Osteocyte (in vitro differentiated cells): ENCODE measurements at places on chromosomes 11 and 22.

- peak; percentile 91 for DNase-seq
Observed at GRCh38 chr11:69915501-69916250, 96.5 kb upstream of the FGF3 start.

DNA sequence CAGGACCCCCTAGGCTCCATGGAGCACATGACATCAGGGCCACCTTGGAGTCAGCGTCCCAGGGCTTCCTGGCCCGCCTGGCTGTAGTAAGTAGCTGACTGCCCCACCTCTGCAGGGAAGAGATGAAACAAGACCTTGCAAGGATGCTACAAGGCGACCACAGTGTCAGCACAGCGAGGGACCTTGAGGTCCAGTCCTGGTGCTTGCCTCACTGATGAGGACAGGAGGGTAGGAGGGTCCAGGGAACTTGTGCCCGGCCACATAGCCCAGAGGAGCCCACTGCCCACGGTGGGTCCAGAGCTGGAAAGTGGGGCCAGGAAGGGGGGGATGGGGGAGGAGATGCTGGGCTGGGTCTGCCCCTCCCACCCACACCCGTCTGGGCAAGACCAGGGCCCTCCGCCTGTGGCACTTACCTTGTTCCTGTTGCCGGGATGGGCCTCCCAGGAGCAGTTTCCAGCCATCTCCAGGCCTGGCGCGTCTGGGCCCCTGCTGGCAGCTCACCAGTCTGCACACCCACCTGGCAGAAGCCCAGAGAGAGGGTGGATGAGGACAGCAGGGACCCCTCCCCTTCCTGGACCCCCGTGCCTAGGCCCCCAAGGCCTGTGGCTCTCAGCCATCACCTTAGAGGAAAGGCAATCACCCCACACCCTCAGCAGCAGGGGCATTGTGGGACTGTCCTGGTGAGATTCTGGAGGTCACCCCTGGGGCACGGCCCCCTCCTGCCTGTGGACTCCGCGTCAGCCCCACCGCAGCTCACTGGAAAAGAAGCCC, 3.4 kb downstream of the MRGPRF start:
- no peak for DNase-seq

GRCh38 chr11:106418791-106419190, 341.3 kb downstream of the AASDHPPT start:
- no peak for DNase-seq

DNA sequence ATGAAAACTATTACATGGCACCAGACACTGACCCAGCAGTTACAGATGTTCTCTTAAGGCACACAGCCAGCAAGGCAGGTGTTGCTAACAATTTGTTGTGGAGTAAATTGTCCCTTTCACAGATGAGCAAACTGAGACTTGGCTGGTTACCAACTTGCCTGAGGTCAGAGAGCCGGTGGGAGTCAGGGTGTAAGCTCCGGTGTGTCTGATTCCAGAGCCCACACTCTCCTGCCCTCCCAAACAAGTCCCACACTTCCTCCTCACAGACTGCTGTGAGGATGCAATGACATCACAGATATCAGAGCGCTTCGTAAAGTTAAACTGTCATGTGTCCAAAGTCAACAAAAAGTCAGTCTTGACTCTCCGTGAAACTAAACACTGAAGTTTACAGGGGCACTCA, 12.5 kb downstream of the GDPD5 start:
- DNase-seq, result no peak

- no peak for DNase-seq
Observed at GRCh38 chr11:28491431-28491830, 383.2 kb downstream of the METTL15 start.

DNA sequence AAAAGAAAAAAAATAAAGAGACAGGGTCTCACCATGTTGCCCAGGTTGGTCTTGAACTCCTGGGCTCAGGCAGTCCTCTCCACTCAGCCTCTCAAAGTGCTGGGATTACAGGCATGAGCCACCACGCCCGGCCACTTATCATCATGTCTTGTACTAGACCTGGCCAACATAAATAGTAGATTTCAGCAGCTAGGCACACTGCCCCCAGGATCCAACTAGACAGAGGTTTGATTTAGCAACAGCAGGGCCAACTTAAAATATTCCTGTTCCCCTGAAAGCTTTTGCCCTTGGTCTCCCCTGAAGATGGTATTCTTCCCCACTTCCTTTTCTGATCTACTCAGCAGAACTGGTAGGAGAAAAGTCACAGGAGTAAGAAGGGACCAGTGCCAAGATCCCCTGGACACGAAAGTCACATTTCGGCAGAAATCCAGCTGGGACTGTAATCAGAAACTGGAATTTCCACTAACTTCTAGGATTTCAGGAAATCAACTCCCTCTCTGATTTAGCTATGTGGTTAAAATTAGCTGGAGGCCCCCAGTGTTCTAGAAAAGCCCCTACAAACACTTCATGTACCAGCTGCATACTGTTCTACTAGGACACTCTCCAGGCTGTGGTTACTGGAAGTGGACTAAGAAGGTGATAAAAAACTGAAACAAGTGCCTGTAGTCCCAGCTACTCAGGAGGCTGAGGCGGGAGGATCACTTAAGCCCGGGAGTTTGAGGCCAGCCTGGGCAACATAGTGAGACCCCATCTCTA, 8.9 kb upstream of the PPP2R1B start:
- DNase-seq, result no peak
